ENCODE measurements at places on chromosomes 12 and 14. TPM values are rescaled to one million over a fixed set of nuclear protein-coding genes. Genes with fewer than 3 reads are reported as not detected.

Gene RHOJ
- total RNA-seq: 3.8 TPM

Gene TRIAP1
- total RNA-seq: 19.9 TPM

DNA sequence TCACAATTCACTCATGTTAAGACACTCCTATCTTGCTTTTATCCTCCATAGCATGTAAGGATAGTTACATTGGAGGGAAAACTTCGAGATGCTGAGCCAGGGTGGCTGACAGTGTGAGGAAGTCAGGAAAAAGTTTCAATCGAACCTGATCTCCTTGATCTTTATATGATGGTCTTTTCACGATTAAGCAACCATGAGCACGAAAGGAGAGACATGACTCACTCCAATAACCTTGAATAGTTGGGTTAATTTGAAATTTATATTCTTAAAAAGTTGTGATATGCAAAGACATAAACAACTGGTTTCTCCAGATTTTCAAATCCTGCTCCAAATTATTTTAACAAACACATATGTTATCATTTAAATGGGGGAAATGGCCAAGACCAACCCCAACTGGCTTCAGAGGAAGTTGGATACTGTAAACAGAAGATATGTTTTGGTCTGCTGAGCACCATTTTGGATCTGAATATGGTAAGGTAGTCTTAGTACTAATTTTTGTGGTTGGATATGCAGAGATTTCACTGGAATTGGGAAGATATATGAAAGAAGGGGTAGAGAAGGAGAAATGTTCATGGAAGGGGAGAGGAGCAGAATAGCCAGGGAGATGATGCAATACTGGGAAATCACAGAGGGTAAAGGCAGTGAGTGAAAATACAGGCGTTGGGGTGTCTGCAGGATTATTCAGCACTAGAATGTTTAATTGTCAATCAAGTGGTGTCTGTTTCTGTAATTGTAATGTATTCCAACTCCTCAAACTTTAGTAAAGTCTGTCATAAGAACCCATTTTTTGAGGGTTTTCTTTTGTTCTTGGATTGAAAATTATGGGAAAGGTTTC lies 185.2 kb upstream of the SLC38A2 start:
- DNase-seq: no peak

- no peak for DNase-seq
Measured at GRCh38 chr14:28294834-28295440, 471.6 kb upstream of the FOXG1 start.

GRCh38 chr12:6533923-6534694 lies at the start of gene GAPDH:
Gene GAPDH, plus strand, starts transcription at chr12:6534517. Its CDS starts 316 bp downstream, at chr12:6534833.
- DNase-seq: peak; percentile 97

- DNase-seq: peak; percentile 72
Measured at GRCh38 chr12:109842021-109842420, 8.8 kb upstream of the TRPV4 start.

DNA sequence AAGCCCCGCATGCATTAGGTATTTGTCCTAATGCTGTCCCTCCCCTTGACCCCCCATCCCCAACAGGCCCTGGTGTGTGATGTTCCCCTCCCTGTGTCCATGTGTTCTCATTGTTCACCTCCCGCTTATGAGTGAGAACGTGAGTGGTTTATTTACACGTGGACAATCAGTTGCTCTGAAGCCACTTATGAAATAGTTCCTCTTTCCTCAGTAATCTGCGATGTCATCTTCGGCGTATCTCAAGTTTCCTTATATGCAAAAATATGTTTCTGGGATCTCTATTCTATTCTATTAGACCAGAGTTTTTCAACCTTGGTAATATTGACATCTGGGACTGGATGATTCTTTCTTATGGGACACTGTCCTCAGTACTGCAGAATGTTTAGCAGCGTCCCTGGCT lies 56.0 kb upstream of the DCD start:
- DNase-seq: no peak

GRCh38 chr14:91911474-91912032 lies 35.9 kb downstream of the FBLN5 start:
- peak; percentile 87 for DNase-seq

GRCh38 chr14:65290830-65291229 lies 121.7 kb upstream of the FUT8 start:
- peak; percentile 94 for DNase-seq

- no peak for DNase-seq
Measured at GRCh38 chr12:76855271-76855670, 23.5 kb downstream of the CSRP2 start.

- no peak for DNase-seq
Measured at GRCh38 chr12:115597157-115597712, 680.3 kb downstream of the MED13L start.

Gene HOXC6
- 5.6 TPM for total RNA-seq

- no peak for DNase-seq
Measured at GRCh38 chr14:41875116-41875515, 268.4 kb downstream of the LRFN5 start.

Gene NOS1
- total RNA-seq: not detected

DNA sequence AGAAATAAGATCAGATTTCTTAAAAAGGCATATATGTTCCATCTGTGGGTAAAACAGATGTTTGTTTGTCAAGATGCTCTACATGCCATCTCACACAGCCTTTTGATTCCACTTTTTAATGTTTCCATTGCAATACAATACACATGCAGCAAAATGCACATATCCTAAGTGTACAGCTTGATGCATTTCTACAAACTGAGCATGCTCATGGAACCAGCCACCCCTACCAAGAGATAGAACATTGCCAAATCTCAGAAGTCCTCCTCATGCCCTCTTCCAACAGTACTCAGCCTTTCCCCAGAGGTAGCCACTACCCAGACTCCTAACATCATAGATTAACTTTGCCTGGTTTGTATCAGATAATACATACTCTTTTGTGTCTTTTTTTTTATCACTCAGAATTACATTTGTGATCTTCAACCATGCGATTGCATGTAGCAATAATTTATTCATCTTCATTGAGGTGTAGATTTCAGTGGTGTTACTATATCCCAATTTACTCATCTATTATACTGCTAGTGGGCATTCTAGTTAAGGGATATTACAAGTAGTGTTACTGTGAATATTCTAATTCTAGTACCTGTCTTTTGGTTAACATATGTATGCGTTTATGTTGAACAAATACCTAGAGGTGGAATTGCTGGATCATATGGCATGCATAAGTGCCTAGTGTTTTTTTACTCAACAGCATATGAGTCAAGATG lies 3.3 kb downstream of the GPR65 start:
- no peak for DNase-seq

- DNase-seq: no peak
Measured at GRCh38 chr12:42234970-42235369, 3.1 kb downstream of the YAF2 start.

GRCh38 chr12:110353211-110353965 lies 50.1 kb downstream of the ANAPC7 start:
- DNase-seq: no peak

Gene TSHR
- not detected for total RNA-seq

- DNase-seq: no peak
Measured at GRCh38 chr14:33510063-33510481, 440.8 kb downstream of the EGLN3 start.

DNA sequence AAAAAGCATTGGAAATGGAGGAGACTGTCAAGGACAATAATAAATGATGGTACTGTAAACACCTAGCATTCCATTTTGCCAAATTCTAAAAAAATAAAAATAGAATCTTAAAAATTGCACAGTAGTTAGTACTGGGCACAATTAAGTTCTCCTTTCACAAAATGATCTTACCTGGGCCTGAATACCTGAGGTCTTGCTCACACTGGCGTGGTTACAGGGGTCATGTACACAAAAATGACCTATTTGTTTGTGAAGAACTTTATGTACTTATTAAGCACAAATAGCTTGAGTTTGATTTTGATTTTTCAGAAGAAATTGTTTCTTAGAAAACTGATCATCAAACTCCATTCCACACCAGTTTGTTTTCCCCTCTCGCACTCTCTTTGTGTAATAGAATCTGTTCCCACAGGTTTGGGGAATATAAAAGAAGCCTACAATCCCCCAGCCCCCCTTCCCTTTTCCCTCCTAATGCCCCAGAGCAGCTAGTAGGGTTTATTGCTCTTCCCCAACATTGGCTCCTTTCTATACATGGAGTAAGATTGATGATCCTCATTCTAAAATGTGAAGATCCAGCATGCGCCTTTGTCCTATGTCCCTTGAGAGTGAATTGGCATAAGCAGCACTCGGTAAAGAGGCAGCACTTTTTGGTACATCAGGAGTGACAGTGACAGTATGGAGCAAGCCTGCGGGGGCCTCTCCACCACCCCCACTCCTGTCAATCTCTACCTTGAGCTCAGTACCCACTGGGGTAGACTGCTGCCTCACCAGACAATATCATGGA lies 204.3 kb downstream of the ASCL1 start:
- DNase-seq: no peak

DNA sequence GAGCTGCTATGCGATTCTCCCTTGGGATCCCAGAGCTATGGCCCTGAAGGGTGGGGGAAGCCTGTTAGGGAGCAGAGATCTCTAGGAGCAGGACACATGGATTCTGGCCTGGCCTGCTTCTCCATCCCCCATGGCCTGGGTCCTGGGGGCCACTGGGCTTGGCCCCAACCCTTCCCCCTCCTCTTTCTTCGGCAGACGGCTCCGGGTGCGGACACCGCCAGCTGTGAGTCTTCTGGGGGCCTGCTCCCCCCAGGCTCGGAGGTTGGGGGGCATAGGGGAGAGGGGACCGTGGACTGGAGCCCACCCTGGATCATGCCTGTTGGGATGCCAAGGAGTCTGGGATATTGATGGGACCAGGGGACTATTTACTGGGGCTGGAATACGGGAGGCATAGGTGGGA lies 9.0 kb downstream of the PRPF40B start:
- DNase-seq: peak; percentile 68

Gene ERP29
- total RNA-seq: 77.4 TPM

Gene GPX2
- total RNA-seq: not detected

Gene NRXN3
- 1.8 TPM for total RNA-seq

Gene MOK
- total RNA-seq: 86.1 TPM

Gene ASB2
- 1.1 TPM for total RNA-seq

DNA sequence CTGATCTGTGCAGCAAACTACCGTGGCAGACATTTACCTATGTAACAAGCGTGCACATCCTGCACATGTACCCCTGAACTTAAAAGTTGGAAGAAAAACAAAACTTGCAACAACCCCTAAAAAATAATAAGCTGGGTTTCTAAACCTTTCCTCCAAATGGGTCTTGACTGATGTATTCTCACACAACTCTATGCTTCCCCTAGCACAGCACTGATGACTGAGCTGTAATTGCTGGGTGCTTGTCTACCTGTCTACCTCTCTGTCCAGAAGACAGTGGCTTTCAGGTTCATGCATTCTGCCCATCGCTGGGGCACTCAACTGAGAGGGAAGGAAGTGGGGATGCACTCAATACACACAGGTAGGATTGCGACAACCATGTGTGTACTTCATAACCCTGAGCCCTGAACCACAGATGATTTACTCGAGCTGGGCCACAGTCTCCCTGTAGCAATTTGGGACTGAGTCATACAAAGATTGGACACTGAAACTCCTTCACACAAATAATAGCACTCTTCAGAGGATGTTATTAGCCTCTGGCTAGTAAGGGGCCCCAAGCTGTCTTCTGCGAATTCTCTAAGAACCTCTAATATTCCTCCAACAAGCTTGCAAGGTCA lies 44.8 kb upstream of the TMPO start:
- DNase-seq: peak; percentile 14

GRCh38 chr14:102590667-102591099 lies 1.8 kb upstream of the RCOR1 start:
- DNase-seq: peak; percentile 86

Gene ZBTB39
- 4.4 TPM for total RNA-seq

- DNase-seq: no peak
Measured at GRCh38 chr14:71466946-71467345, 465.3 kb upstream of the RGS6 start.

Gene RPL10L
- not detected for total RNA-seq

DNA sequence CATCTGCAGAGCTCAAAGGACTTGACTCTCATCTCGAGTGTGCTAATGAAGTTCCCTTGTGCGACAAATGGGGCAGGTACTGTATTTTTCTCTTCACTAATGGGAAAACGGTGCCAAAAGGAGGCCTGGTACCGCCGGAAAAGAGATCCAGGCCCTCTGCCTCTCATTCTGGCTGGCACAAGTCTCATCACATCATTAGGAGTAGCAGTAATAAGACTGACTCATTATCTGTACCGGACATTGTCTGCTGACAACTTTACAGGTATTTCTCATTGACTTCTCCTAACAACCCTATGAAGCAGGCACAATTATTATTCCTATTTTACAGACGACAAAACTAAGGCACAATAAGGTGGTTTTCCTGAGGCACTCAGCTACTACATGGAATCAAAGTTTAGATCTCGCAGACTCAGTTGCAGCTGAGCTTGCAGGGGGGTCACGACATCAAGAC lies 668 bp downstream of the APPL2 start:
- peak; percentile 86 for DNase-seq

DNA sequence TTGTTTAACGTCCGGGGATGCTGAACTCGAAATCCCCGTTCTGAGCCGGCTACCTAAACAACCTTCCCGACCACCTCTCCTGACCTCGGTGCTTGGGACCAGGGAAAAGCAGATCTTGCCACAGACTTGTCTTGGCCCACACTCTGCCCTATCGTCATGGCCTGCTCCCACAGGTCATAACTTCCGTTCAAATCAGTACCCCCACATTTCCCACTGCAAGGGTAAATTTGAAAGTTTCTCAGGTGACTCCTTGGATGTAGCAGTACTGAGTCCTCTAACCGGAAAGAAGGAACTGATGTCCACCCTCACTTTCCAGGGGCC lies 612 bp upstream of the RBM23 start:
- no peak for DNase-seq

DNA sequence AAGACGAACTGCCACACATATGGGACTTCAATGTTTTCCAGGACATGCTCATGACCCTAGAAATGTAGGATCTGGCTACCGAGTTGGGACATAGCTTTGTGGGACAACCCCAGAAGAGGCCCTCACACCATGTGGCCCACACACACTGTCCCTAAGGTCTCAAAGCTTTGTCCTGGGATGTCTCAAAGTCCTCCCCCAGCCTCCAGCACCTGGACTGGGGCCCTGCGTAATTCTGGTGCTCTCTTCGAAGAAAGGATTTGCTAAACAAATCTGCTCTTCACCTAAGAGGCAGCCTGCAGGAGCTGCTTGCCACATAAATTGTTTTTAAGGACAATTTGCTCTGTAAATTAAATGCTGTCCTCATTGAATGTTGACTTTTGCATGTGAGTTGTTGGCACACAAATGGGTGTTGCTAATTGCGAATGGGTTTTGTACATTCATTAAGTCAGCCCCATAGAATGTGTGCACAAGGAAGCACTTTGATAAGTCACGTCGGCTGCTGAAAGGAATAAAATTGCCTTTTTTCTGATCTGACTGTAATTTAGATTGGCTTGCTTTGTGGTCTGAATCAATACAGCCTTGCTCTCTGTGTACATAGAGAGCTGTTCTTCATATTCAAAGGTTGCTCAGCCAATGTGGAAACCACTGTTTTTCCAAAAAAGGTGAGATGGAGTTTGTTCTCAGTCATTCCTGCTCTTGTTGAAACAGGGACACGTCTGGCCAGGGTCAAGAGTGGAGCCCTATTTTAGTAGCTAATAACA lies 161.6 kb upstream of the PWP1 start:
- DNase-seq: no peak

DNA sequence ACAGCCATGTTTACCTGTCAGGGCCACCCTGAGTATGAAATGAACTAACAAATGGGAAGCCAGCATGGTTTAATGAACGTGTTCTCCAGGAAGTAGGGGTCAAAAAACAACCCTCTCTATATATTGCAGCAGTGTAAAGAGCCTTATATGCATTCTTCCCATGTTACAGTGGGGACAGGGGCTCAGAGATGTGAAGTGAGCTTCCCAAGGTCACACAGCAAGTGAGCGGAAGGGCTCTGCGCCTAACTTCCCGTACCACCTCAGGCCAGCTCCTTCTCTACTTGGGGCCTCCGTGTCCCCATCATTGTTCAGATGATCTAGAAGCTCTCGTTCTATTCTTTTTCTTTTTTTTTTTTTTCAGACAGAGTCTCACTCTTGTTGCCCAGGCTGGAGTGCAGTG lies 105.1 kb upstream of the MAP1LC3B2 start:
- no peak for DNase-seq

Gene TUNAR
- not detected for total RNA-seq

All from osteoblast (primary cell).